ENCODE measurements at places on chromosomes 3 and 15.

- no peak for DNase-seq
Observed at GRCh38 chr3:73404435-73404834, 220.3 kb downstream of the PDZRN3 start.

GRCh38 chr15:95142531-95142930, 911.2 kb downstream of the MCTP2 start:
- DNase-seq = no peak

DNA sequence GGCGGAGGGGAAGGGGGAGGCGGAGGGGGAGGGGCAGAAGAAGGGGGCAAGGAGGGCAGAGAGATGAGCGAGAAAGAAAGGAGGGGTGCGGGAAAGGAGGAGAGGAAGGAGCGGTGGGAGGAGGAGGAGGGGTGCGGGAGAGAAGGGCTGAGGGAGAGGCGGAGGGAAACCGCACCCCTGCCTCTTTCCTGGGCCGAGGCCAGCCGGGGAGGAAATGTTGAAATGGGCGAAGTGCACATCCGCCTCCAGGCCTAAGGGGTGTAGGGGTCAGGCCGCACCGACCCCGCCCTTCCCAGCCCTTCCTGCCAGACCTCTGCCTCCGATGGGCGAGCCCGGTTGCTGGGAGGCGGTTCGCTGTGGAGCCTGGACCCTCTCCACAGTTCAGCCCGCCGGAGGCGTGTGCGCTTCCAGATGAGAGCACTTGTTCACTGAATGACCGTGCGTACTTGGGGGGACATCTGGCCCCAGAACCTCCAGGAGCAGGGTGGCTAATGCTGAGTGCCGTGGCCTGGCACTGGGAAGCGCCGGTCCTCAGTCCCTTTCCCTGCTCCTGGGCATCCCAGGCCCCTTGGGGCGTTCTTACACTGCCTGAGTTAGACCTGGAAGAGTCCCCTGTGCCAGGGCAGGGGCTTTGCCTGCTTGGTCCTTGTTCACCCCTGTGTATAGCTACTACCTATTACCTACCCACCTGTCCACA, 110.3 kb upstream of the KLF13 start:
- DNase-seq = peak; percentile 30

GRCh38 chr3:46998852-46999515, 19.5 kb downstream of the NBEAL2 start:
- DNase-seq = no peak

DNA sequence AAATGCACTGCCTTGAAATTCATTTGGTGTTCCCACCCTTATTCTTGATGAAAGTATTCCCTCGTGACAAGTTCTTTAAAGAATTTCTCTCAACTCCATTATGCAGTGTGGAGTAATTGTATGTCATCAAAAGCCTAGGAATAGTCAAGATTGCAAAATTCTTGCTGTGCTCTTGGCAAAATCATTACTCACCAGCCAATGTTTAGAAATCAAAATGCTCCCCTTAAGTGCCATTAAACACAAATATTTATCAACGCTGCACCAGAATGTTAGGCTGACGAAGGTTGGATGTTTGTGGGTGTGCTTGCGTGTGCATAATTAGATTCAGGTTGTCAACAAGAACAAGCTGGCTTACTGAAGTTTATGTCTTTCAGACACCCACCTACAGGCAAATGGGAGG, 40.5 kb downstream of the SST start:
- DNase-seq = no peak

DNA sequence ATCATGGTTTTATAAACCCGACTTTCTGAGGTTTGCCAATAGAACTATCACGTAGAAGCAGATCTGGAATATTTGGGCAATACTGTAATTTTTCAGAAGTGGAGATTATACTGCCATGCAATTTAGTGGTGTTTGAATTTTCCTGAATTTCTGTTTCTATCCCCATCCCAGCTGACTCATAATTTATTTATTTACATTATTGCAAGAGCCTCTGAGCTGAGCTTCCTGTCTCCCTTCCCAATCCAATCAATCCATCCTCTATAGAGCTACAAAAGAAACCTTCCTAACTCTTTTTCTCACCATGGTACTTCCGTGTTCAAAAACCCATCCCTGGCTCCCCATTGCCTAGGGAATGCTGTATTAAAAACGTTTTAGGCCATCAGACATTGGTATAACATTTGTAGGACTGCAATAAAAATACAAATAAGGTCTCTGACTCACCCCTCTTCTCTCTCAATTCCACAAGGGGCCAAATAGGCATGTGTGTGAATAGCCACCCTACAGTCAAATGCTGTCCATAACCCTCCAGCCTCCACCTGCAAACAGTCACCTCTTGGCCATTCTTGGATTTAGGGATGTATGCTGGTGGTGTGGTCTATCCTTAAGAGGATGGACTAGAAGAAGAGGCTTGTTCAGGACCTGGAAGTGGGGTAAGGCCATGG, 190.7 kb downstream of the CD47 start:
- DNase-seq = no peak

GRCh38 chr3:113769551-113769950, 22.7 kb downstream of the ATP6V1A start:
- DNase-seq = no peak

GRCh38 chr15:64930019-64930652, 18.4 kb downstream of the ANKDD1A start:
- DNase-seq = no peak

GRCh38 chr3:120393243-120393642, 44.1 kb upstream of the LRRC58 start:
- no peak for DNase-seq

DNA sequence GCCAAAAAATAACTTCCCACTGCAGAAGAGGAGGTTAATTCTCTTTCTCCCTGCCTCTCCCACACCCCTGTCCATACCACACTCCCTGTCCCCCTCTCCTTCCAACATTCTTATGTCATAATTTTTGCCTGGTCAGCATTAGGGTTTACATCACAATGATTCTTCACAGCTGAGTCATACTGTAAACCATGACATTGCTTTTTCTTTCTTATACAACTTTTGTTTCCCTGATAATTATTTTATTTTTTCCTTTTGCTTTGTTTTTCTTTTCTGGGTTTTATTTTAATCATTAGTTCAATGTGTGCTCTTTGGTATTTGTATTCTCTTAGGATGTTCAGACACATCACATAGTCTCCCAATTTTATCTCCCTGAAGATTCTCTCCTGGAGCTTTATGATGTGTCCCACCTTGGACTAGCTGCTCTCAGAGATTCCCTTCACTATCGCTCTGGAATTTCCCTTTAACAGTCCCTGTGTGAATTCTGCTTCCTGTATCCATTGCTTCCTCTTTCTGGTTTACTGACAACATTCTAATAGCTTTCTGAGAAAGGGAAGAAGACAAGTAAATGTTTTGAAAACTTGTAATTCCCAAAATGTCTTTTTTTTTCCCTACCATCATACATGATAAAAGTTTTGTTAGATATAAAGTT, 70.7 kb downstream of the SOX2 start:
- DNase-seq = no peak

GRCh38 chr15:77528290-77528967, 104.3 kb downstream of the LINGO1 start:
- no peak for DNase-seq

- no peak for DNase-seq
Observed at GRCh38 chr3:154121701-154122551, 736 bp downstream of the ARHGEF26 start.

DNA sequence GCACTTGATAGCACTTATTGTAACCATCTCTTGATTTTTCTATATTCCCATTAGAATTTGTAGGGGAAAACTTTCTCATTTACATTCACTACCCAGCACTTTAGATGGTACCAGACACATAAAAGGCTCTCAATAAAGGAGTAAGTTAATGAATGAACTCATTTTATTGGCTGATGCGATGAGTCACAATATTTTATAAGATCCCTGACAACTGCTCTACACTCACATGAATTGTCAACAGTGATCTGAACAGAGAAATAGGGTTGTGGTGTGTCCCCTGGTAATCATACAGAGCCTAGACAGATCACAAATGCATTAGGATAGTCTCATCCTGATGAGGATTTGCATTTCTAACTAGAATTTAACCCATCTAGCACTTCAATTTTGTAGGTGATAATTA, 567.6 kb upstream of the ARPP21 start:
- no peak for DNase-seq

DNA sequence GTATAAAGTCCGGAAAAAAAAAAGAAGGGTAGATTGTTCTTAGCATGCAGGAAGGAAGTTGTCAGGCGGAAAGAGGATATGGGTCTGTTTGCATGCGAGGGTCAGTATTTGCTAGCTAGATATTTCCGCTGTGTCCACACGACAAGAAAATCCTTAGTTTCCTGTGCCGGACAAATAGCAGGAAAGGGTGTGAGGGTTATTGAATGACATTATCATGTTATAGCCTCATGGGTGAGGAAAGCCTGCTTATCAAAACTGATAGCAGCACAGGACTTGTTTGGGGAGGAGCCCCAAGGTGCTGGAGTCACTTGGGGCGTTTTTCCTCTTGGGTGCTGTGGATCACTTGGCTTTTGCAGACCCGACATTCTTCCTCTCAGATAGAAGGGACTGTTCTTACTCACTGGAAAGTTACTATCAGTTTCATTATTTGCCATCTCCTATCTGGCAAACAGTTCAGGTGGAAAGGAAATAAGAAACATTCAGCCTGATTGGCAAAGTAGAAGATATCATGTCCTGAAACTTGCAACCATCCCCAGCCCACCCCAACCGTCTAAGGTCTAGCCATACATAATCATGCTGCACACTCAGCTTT, 127.2 kb upstream of the DPH6 start:
- no peak for DNase-seq

- no peak for DNase-seq
Observed at GRCh38 chr3:96959474-96959873, 145.1 kb downstream of the EPHA6 start.

DNA sequence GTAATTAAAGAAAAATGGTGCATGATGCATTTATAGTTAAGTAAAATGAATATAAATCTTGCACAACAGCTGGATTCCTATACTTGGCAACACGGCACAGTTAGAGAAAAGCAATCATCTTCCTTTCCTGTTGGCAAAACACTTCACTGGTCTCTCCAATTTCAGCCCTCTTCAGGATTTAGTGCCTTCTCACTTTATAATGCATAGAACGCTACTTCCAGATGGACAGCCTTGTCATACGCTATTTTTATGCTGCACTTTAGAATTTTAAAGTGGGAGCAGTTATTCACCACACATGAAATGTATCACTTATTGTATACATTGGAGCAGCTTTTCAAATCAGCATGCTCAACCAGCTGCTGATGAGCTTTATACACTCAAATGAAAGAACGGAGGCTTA, 194.4 kb upstream of the GBE1 start:
- DNase-seq = no peak

- no peak for DNase-seq
Observed at GRCh38 chr3:67461667-67462142, 192.7 kb downstream of the SUCLG2 start.

- DNase-seq = no peak
Observed at GRCh38 chr3:40737343-40737742, 212.6 kb downstream of the ZNF621 start.

GRCh38 chr15:49079340-49080039, 33.2 kb upstream of the SECISBP2L start:
- no peak for DNase-seq

DNA sequence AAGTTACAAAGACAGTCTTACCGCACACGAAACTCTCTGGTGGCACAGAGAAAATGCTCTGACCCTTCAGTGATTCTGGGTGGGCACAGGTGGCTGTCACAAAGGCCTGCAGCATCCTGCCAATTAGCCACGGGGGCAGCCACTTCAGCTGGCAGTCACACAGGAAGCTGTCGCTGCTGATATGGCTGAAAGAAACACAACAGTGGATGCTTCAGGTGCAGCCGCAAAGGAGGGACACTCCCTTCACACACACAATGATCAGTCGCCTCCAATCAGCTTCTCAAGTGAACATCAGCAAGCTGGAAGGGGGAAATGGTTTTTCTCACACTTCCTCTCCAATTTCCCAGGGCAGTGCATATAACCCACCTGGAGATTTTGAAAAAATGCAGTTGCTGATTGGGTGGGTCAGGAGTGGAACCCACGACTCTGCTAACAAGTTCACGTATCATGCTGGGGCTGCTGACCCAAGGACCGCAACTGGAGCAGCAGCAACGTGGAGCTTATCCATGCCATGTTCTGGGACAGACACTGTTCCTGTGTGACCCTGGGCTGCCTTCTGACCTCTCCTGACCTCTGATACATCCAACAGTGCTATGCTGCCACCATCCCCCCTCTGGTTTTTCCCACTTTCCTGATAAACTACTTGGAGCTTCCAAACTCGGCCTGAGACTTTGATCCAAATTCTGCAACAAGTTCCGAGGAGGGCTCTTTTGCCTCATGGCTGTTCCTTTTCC, 106.6 kb downstream of the LRIG1 start:
- no peak for DNase-seq

DNA sequence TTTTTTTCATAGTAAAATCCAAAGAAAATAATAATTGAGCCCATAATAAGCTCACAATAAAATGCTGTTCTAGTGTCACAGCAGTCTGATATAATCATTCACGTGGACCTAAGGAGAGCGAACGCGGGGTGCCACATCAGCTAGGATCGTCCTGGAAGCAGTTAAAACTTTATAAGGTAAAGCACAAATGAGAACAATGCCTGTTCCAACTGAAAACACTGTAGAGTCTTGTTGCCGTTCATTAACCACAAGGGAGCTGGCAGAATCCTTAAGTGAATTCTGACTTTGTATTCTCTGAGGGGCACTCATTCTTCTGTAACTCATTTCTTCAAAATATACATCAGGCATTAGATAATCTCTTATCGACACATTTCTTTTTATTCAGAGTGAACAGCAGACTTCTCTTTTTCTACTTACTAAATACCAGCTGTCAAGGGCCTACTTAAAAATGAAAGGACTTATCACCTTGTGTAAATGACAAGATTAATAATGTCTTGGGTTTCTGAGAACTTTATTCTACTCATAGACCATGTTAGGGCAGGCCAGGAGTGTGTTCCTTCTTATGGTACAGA, 524.6 kb downstream of the MECOM start:
- no peak for DNase-seq

DNA sequence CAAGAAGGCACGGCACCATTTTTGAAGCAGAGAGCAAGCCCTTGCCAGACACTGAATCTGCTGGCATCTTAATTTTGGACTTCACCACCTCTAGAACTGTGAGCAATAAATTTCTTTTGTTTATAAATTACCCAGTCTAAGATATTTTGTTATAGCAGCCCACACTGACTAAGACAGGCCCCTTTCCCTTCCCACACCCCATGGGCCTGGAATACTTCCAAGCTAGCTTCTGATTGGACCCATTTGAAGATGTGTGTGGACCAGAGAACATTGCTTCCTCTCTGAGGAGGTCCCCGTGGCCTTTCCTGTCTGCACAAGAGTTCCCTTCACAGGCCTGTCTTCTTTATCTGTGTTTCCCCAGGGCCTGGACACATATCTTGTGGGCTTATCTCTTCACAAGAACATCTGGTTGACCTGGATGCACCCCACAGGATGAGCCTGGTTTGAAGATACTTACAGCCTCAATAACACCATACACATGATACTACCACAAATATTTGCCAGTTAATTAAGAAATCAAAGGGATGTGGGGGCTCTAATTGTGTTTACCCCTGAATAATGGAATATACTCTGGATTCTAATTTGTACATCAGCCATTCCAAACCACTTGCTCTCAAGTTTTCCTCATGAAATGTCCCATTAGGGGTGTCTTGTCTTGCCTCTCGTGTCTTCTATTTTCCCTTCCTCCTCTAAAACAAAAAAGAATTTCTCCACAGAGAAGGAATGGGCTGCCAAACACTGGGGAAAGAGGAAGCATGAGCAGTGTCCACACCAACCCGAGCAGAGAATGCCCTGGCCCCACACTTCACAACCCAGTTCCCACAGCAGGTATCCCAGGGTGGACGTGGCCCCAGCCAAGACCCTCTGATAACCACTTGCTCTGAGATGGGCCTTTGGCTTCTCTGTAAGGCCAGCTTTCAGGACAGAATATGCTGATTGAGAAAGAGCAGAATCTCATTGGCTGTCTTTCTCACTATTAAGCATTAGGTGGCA, 42.5 kb downstream of the GLB1 start:
- no peak for DNase-seq

Data from midbrain (tissue), 1 donor.